Cerebellar nuclear complex (tissue), 1 donor: ENCODE measurements at places on chromosomes 16 and 17.

- no peak for DNase-seq
These were observed 91.3 kb downstream of the SOCS1 start for GRCh38 chr16:11164482-11165270.

GRCh38 chr16:51071326-51071725, 79.7 kb downstream of the SALL1 start:
- DNase-seq: no peak

DNA sequence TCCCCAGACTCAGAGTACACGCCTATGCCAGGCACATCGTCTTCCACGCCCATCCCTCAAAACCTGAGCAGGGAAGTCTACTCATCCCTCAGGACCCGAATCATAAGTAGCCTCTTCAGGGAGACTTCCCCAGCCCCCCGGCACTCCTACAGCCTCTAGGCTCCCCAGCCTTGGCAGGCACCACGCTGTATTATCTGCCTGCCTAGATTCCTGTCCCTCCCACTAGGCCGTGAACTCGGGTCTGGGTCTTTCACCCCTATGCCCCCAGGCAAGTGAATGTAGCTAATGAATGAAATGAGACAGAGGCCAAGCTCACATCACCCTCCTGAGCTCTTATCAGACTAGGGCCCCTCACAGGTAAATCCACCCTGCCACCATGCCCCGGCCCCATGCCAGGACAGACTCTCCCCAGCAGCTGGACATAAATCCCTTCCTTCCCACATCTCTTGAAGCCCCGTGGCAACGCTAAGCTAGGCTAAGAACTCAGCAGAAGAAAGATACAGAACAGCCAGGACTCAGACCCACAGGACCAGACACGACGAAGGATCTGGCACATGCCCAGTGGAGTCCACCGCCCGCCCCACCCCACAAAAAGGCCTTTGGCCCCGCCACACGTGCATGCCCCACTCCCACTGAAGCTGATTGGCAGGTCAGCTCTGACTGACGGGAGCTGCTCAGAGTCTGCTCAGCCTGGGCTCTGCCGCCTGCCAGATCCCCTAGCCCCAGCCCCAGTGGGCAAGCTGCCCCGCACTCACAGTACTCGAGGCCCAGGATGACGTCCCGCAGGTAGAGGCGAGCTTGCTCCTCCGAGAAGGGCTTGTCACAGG, 13.0 kb downstream of the CAMKK1 start:
- DNase-seq: no peak

DNA sequence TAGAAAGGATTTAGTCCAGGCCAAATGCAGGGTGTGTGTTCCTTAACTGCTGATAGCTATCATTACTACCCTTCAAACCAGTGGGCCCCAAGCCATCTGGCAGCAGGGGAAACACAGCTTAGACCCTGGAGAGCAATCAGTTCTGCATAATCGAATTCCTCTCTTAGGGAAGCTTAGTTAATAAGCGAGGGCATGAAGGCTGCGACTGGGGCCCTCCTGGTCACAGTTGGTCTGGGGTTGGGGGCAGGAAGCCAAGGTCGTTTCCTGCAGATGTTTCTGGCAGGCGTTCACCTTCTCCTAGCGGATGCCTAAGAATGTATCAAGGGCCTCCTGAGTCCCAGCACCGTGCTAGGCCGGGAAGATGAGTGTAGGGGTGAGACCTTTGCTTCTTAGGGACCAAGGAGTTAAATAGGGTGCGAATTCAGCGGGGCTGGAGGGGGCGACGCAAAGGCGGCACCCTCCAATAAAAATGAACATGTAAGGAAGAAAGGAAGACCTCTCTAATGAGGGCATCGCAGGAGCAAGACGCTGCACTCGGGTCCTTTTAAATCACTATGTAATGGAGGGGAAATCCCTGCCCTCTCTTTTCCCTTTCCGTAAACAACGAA, 16.5 kb upstream of the EEF2K start:
- no peak for DNase-seq

- DNase-seq: no peak
These were observed 15.5 kb downstream of the CX3CL1 start for GRCh38 chr16:57387598-57388354.

- DNase-seq: no peak
These were observed 75.8 kb upstream of the TRAP1 start for GRCh38 chr16:3793161-3793576.

- no peak for DNase-seq
These were observed 6.8 kb downstream of the MEAK7 start for GRCh38 chr16:84497418-84498222.

GRCh38 chr17:34173241-34173640, 81.8 kb upstream of the CCL2 start:
- no peak for DNase-seq

GRCh38 chr17:62981933-62982332, 15.9 kb downstream of the TANC2 start:
- no peak for DNase-seq

GRCh38 chr16:79434771-79435170, 165.8 kb downstream of the MAF start:
- no peak for DNase-seq

- no peak for DNase-seq
These were observed 93.7 kb downstream of the PMP22 start for GRCh38 chr17:15171167-15172047.

DNA sequence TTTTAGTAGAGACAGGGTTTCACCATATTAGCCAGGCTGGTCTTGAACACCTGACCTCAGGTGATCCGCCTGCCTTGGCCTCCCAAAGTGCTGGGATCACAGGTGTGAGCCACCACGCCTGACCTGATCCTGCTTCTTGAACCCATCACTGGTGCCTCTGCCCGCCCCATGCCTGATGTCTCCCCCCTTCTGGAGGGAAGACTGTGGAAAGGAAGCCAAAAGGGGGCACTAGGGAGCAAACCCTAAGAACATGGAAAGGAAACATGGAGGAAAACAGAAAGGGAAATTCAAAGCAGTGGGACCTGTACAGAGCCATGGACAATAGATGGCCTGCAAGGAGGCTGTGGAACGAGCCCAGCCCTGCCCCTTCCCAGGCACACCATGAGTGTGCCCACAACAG, 31.1 kb upstream of the FASN start:
- no peak for DNase-seq

DNA sequence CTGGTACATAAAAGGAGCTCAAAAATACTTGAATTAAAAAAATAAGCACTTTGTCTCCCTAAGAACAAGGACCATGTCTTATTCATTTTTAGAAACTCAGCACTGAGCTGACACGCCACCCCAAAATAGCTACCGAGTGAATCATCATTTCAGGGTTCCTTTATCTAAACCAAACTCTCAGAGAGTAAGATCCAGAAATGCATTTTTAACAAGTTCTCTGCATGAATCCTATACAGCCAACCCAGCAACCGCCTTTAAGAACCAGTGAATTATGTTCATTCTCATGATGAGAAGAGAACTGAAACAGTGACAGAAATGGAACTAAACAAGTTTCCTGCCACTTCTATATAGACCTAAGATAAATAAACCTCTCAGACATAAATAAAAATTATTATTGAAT, 8.7 kb downstream of the C16orf87 start:
- no peak for DNase-seq

DNA sequence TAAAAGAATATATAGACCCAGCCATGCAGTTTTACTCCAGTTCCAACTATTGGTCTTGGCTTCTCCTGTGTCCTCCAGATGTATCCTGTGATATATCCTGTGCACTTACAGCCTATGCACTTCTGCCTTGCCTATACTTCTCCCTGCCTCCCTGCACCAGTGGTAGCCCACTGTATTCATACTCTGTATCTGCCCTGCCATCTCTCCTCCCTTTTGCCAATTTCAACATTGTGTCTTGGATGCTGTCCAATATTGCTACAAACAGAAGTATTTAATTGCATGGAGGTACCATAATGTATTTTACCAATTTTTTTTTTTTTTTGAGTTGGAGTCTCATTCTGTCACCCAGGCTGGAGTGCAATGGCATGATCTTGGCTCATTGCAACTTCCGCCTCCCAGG, 242.7 kb downstream of the HAPSTR1 start:
- DNase-seq: no peak

GRCh38 chr16:69013991-69014390, 91.5 kb upstream of the HAS3 start:
- no peak for DNase-seq

- DNase-seq: no peak
These were observed 180.0 kb downstream of the BCAS3 start for GRCh38 chr17:60857556-60858080.

DNA sequence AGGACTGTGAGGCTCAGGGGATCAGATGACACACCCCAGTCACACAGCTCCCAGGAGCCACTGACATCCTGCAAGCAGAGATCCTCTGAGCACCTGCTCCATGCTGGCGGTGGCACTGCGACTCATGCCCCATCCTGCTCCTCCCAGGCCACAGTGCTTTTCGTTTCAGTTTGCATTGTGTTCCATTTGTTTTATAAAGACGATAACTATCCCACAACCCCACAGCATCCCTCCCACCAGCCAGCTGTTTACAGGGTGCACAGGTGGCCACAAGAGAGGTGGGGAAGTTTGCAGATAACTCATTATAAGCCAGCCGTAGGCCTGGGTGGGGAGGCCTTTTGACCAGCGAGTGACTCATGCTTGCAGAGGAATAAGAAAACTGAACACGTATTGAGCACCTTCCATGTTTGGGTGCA, 28.2 kb downstream of the BCO1 start:
- no peak for DNase-seq

GRCh38 chr16:17470908-17471718, at the start of gene XYLT1:
Gene XYLT1, minus strand, starts transcription at chr16:17470960. Its CDS starts 164 bp downstream, at chr16:17470796.
- DNase-seq: no peak

DNA sequence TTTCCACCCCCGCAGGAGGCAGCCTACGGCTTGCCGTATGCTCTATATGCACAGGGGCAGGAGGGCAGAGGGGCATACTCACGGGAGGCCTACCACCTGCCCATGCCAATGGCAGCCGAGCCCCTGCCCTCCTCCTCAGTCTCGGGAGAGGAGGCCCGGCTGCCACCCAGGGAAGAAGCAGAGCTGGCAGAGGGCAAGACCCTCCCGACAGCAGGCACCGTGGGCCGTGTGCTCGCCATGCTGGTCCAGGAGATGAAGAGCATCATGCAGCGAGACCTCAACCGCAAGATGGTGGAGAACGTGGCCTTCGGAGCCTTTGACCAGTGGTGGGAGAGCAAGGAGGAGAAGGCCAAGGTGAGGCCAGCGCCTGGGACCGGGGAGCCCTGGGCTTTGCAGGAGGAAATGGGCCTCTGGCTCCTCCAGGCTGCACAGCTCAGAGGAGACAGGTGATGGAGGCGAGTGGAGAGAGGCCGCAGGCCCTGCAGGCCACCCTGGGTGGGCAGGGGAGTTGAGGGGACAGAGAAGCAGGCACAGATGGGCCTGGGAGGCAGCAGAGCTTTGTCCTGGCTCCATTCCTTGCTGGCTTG, 8.6 kb downstream of the SETD1A start:
- DNase-seq: no peak

DNA sequence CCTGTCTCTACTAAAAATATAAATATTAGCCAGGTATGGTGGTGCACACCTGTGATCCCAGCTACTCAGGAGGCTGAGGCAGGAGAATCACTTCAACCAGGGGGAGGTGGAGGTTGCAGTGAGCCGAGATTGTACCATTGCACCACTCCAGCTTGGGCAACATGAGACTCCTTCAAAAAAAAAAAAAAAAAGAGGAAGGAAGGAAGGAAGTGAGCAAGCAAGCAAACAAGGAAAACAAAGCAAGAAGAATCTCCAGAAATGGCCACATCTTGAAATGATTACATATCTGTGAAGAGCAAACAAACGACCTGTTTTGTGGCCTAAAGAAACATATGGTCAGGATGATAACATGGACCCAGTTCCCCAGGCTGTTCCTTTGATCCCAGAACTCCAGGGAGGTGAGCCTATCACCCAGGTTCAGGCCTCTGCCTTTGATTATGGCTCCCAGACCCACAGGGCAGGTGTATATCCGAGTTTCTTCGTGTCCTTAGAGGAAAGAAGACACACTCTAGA, 8.9 kb downstream of the ACOX1 start:
- DNase-seq: no peak

- DNase-seq: no peak
These were observed 1.0 kb upstream of the MFAP4 start for GRCh38 chr17:19387921-19388521.

- DNase-seq: no peak
These were observed 839.7 kb downstream of the CDH11 start for GRCh38 chr16:64282181-64282580.

GRCh38 chr17:48374650-48375230, 55.3 kb downstream of the SKAP1 start:
- no peak for DNase-seq

- DNase-seq: no peak
These were observed 92.6 kb downstream of the KANSL1 start for GRCh38 chr17:46100590-46100989.

DNA sequence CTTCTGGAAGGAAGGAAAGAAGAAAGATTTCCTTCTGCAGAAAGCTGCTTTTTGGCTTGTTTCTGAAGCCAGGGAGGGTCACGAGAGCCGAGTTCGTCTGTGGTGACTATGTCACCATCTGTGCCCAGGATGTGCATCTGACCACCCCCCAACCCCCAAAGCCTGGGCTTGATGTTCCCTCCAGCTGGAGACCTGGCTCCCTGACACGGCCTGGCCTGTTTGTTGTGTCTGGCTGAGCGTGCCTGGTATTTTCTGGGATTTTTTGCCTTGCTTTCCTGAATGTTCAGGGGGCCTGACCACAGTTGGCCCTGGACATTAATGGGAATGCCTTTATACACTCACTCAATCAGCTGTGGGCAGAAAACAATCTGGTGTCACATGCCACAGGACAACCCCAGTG, 38.9 kb downstream of the LGALS9 start:
- DNase-seq: no peak

DNA sequence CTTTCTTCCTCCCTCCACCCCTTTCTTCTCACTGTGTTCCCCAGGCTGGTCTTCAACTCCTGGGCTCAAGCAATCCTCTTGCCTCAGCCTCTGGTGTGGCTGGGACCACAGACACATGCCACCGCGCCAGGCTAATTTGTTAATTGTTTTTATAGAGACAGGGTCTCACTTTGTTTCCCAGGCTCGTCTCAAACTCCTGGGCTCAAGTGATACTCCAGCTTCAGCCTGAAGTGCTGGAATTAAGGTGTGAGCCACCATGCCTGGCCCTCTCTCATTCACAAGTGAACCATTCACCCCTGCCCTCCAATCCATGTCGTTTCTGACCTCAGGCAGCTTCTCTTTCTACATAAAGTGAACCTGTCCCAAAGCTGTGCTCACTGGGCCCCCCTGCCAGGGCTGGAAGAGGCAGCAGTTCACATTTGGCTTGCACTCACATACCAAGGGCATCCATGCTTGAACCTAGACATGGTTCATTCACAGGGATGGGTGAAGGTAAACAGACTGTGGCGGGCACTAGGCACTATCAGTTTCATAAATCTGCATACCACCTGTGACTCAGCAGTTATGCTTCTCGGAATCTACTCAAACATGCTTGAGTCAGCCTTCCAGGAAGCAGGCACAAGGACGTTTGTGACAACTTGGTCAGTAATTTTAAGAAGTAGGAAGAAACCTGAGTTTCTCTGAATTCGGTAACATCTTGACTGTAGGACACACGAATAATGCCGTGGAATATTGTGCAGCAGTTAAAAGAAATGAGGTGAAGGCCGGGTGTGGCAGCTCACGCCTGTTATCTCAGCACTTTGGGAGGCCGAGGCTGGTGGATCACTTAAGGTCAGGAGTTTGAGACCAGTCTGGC, 6.0 kb upstream of the RNF213 start:
- DNase-seq: no peak

GRCh38 chr16:31487720-31488467, 5.0 kb downstream of the SLC5A2 start:
- DNase-seq: no peak
